ENCODE measurements at places on chromosomes 1 and 21.

DNA sequence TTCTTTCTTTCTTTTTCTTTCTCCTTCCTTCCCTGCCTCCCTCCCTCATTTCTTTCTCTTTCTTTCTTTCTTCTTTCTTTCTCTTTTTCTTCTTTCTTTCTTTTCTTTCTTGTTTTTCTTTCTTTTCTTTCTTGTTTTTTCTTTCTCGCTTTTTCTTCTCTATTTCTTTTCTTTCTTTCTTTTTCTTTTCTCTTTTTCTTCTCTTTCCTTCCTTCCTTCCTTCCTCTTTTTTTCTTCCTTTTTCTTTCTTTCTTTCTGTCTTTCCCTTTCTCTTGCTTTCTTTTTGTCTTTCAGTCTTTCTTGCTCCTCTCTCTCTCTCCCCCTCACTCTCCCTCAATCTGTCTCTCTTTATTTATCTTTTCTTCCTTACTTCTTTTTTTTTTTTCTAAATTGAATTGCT lies 472.0 kb upstream of the CHRM3 start:
- no peak for DNase-seq

- DNase-seq = no peak
These were observed 401.7 kb upstream of the PROX1 start for GRCh38 chr1:213585959-213586586.

DNA sequence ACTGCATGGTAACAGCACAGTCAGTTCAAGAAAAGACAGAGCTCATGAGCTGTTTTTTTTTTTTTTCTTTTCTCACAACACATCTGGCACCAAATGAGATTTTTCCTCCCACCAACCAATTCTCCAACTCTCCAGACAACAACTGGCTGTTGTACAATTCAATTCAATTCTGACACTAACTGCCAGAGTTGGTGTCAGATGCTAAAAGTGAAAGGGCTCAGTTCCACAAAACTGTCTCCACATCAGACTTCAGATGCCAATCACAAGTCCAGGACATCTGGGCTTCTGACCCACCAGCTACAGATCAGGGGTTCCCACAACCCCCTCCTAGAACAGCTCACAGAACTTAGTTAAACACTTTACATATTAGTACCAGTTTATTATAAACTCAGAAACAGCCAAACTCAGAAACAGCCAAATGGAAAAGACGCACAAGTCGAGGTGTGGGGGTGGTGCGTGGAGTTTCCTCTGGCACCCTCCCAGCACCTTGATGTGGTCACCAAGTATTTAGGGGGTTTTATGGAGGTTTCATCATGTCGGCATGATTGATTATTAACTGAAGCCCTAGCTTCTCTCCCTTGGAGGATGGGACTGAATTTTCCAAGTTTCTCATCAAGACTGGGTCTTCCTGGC lies 39.2 kb upstream of the LRRC8D start:
- DNase-seq = no peak

- no peak for DNase-seq
These were observed 41.0 kb downstream of the KCND3 start for GRCh38 chr1:111948209-111949171.

- no peak for DNase-seq
These were observed 39.8 kb upstream of the KIAA0040 start for GRCh38 chr1:175232335-175232734.

DNA sequence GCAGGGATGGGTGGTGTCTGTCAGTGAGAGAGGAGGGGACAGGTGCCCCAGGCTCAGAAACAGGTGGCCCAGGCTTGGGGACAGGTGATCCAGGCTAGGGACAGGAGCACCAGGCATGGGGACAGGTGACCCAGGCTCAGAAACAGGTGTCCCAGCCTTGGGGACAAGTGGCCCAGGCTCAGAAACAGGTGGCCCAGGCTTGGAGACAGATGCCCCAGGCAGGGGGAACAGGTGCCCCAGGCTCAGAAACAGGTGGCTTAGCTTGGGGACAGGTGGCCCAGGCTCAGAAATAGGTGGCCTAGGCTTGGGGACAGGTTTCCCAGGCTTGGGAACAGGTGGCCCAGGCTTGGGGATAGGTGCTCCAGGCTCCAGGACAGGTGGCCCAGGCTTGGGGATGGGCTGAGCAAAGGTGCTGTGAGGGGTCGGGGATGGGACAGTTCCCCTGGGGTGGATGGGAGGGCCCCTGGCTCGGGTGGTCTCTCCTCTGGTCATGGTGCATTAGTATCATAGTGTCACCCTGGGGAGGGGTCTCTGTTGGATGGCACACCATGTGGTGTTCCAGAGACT lies 87.7 kb upstream of the C1orf174 start:
- DNase-seq = no peak

- DNase-seq = no peak
These were observed 114.0 kb downstream of the GREM2 start for GRCh38 chr1:240497908-240498307.

GRCh38 chr1:185087746-185088145 lies 42.4 kb downstream of the RNF2 start:
- no peak for DNase-seq

DNA sequence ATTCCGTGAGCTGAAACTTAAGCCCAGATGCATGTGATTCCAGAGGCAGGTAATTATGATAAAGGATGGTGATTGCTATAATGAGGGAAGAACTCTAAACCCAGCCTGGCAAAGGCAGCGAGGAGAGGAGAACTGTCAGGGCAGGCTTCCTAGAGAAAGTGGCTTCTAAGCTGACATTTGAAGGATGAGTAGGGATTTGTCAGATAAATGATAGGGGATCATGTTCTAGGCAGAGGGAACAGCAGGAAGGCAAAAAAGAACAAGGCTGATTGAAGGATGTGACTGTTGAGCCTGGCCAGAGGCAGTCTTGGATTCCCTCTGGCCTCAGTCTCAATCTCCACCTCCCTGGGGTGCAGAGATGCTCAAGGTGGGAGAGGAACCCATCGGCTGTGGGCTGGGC lies 146.4 kb upstream of the POU3F1 start:
- no peak for DNase-seq

DNA sequence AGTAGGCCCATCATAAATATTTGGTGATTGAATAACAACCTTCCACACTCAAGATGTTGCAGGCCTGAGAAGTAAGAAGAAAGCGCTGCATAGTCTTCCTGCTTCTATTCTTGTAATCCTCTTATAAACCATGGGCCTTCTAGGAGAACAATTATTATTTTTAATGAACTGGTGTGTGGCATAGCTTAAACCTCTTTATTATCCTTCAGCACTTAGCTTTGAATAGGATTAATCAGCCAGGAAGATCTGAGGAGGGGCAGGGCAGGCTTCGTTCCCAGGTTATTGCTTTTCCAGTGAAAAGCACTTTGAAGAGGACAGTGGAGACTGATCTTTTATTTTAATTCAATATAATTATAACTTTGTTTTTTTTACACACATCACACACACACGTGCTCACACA lies 42.3 kb downstream of the KIF26B start:
- DNase-seq = no peak

DNA sequence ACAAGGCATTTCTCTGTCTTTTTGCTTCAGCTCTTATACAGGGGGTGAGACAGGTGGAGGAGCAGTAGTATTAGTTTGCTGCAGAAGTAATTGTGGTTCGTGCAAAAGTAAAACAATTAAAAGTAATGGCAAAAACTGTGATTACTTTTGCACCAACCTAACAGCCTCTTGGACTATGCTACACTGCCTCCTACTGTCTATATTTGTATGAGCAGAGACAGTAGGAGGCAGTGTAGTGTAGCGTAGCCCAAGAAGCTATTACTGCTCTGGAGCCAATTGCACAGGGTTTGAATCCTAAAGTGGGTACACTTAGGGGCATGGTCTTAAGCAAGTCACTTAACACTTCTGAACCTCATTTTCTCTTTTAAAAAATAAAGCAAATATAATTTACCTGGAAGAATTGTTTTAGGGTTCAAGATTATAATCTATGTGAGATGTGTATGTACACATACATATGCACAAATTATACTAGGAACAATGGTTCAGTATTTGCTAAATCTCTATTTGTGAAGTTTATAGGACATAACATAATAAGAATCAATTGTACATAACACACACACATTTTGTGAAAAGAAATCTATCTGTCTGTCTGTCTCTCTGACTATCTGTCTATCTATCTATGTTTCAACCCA lies 103.8 kb downstream of the BRINP3 start:
- no peak for DNase-seq

DNA sequence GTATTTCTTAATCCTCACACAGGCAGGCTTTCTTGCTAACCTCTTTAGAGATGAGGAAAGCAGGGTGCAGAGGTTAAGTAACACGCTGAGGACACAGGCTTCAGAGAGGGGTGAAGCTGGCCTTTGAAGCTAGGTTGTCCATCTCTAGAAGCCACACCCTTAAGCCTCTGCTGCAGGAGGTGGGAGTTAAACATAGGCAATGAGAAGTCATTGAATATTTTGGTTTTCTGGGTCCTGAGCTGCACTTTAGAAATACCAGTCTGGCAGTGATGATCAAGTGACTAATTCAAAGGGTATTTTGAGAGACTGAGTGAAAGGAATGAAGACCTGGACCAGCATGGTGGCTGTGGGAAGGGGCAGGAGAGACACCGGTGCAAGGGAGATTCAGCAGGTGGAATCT lies 9.9 kb downstream of the KCNJ15 start:
- no peak for DNase-seq

DNA sequence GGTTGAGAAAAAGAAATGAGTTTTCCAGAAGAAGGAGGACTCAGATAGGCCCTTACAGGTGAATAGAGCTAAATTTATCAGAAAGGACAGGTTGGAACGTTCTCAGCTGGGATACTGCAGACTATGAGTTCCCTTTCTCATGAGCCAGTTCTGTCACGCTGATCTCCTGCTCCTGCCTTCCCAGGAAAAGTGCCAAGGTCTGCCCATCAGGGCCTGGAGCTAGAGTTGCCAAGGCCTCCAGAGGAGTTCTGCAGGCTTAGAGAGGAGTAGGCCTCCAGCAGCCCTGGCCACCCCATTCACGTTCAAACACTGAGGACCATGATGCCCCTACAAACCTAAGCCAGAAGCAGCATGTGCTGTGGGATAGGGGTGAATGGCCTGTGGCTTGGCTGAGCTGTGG lies 126.8 kb upstream of the TNR start:
- DNase-seq = no peak

DNA sequence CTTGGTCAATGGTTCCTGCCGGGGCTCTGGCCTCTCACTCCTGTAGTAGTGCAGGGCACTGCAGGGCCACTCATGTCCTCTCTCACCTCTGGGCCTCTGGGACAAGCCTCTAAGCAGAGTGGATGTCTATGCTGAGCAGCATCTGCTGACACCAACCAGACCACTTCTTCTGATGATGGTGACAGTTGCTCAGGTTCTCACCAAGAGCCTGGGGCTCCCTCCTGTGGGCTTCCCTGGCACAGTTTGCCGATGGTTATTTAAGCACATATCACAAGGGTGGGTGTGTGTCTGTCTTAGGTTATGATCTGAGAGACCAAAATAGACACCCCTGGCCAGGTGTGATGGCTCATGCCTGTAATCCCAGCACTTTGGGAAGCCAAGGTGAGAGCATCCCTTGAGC lies 17.4 kb upstream of the GPR137B start:
- DNase-seq = no peak

- no peak for DNase-seq
These were observed 31.2 kb upstream of the SYNC start for GRCh38 chr1:32733582-32734321.

DNA sequence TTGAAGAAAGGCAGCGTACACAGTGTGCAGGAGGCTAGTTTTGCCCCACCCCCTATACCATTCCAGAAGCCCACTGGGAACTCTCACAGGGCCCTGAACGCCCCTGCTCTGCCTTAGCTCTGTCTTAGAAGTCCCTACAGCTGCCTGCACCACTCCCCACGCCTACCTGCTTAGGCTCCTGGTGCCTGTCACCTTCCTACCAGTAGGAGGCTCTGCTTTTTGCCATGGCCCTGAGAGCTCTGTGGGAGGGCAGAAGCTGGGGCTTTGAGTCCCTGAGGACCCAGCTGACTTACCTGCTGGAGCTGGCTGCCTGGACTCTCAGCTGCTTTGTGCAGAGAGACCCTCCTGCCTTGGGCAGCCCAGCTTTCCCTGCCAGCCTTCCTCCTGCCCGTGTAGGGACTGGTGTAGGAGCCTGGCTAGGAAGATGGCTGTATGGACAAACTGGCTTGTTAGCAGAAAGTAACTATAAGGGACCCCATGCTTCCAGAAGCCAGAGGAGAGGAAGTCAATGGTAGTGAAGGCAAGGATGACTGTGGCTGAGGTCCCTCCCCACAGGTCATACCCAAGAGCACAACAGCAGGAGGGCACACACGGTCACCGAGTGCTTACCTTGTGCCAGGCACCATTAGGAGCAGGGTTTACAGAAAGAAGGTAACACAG lies 9.8 kb upstream of the CELSR2 start:
- DNase-seq = no peak

- no peak for DNase-seq
These were observed 42.1 kb upstream of the DNAJC6 start for GRCh38 chr1:65267271-65267670.

DNA sequence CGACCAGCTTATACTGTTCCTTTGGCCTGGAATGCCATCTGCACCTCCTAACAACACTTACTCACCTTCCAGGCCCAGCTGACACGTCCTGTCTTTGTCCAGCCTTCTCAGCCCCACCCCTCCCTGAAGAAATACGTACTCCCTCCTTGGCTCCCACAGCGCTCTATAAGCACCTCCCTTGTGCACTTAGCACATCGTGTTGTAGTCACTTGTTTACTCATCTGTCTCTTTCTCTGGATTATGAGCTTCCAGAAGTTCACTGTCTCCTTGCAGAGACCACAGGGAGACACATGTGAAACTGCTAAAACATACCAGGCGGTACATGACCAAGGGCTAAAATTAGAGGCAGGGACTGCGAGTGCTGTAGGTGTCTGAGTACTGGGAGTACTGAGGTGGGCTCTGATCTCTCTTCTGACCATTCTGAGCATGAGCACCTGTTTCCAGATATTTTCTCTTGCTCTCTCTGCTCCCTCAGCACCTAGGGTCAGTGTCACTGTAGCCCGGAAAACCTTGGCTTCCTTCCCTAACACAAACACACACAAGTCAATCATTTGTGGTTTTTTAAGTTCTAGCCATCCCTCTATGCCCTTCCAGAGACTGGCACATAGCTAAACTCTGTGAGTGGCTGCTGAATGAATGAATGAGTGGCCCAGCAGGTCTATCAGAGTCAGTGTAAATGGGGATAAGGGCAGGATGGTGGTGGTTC lies 5.1 kb downstream of the DCST1 start:
- no peak for DNase-seq

- DNase-seq = no peak
These were observed 3.1 kb downstream of the BTG2 start for GRCh38 chr1:203308328-203308922.

DNA sequence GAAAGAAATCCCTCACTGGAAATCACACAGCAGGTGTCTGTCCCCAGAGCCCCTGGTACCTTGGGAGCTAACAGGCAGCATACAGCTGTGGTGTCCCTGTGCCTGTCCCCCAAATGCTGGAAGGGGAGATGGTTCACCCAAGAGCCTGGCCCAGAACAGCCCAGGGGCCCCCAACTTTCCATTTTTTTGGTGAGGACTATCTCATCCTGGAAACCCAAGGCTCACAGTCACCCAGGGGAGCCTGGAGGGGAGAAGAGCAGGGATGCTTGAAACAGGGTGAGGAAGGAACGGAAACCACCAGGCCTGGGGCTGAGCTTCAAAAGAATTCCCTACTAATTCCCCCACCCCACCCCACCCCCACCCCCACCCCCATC lies 3.6 kb downstream of the SDC3 start:
- no peak for DNase-seq
